Hematopoietic multipotent progenitor cell (in vitro differentiated cells): ENCODE measurements at places on chromosomes 4 and X.
A peak's percentile ranks its signal among the peaks of the same experiment; 100 is the strongest.

DNA sequence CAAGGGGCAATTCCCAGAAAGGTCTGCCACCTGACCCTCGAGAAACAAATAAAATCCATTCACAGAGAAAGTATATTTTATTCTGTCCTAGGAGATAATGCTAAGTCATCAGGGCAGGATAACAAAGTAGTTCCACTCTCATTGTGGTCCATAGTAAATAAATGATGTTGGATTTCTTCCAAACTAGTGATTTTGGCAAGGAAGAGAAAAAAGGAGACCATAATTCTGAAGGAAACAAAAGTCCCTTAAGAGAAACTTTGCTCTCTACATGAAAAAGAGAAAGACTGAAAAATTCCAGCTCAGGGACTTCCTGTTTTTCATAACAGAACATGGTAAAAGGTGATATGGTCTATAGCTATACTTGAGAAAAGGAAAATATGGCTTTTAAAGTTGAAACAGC lies 71.5 kb upstream of the DDX60 start:
- DNase-seq, result no peak

GRCh38 chrX:79367907-79368306 lies 773 bp upstream of the ITM2A start:
- DNase-seq, result peak; percentile 4

- DNase-seq, result no peak
Measured at GRCh38 chr4:84877051-84877833, 89.2 kb downstream of the WDFY3 start.

DNA sequence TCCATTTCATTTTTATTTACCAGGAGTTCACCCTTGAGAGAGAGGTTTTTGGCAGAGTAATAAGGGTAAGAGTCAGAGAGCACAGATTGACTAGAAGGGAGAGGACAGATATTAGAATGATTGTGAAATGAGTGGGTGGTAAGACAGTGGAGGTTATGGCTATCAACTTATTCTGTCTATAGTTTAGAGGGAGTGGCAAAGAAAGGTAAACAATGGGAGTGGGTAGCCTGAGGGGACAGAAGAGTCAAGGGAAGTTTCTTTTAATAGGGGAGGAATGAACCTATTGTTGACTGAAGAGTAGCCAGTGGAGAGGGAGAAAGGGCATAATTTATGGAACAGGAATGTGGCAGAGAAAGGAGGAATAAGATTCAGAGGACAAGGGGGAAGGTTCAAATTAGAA lies 186.5 kb upstream of the NRK start:
- DNase-seq, result no peak

GRCh38 chrX:40012039-40012867 lies 85.5 kb downstream of the BCOR start:
- DNase-seq, result no peak

DNA sequence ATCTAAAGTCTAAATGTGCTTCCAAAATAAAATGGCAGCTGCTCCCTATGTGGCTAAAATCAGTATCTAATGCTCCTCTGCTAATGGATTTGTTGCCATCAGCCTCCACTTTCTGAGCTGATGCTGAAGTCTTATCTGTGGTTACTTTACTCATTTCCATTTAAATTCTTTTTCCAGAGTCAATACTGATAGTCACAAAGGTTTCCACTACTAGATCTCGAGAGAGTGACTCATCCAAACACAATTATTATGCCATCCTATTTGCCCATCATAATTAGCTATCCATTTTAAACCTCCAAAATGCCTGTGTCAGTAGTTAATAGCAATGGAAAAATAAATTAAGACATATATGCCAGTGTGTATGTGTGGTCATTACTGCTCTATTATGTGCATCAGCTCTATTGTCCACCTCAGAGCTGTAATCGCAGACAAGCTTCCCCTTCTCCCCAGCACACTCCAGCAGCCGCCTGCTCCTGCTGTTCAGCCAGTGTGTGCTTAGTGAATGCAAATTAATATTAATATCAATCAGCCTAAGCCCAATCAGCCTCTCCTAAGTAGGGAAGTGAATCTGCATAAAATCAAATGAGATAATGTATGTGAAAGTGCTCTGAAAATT lies 199.8 kb upstream of the ZIC3 start:
- DNase-seq, result no peak

- no peak for DNase-seq
Measured at GRCh38 chr4:126553248-126553647, 1079.5 kb upstream of the INTU start.

DNA sequence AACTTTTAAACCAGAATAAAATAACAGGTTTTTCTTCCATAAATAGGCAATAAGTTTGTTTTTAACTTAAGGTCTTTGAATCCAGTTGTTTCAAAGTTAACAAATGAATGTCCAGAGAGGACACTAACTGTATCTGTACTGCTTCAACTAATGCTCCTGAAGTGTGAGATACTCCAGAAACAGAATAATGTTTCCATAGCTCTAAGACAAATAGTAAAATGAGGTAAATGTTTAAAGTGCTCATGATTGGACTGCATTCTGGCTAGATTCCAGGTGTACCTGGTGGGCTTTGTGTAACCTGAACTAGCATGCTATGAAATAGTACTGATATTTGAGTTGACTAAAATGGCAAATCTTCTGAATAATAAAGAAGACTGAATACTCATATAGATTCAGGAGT lies 51.7 kb downstream of the METTL14 start:
- DNase-seq, result no peak

DNA sequence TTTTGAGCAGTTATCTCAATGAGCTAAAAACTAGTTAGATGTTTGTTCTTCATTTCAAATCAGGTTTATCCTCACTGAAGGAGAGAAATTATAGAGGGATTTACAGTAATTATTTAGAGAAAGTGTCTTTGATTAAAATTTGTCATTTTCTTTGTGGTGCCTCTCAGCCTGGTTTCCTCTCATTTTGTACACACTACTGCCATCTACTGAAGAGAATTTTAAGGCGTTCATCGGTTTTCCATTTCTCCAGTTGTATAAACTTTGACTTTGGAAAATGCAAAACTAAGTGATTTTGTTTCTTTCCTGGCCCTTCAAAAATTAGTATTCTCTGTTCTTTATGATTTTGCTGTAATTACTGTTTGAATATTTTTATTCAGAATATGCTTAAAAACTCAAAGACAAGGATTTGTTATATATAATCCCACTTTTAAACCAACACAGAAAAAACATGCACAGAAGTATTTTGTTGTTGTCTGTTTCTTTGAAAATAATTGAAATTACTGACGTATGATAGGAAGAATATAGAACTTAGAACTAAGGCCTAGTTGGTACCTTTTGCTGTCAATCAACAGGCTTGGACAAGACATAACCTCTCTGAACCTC lies 34.4 kb upstream of the ANXA3 start:
- peak; percentile 55 for DNase-seq

GRCh38 chrX:16654093-16654492 lies 4.1 kb downstream of the S100G start:
- DNase-seq, result no peak

DNA sequence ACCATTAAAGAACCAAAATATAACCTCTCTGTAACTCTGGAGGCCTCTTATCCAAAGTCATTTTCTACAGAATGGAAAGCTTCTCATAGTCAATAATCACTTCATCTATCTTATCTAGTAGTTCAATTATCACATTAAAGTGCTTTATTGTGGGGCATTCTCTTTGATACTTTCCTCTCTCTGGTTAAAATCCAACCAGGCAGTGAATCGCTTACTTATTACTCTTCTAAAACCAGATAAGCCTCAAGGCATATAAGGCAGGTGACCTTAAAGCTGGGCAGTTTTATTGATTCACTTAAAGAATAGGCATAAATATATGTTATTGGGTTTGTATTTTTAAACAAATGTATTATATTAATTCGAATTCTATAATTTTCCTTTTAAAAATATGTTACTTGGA lies 2162.1 kb upstream of the TENM3 start:
- DNase-seq, result no peak

DNA sequence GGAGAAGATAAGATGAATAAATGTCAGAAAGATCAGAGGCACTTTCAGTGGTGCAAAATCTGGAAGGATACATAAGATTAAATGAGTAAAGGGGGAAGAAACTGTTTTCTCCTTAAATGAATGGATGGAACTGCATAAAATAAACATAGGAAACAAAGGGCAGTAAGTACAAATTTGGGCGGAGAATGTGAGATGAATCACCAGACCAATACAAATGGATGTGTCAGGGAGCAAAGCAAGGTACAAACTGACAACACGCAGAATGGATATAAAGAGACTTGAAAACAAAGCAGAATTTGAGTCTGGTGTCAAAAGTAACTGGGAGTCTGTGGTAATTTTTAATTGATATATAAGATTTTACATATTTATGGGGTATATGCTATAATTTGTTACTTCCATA lies 175.3 kb upstream of the PCDH18 start:
- DNase-seq, result no peak

DNA sequence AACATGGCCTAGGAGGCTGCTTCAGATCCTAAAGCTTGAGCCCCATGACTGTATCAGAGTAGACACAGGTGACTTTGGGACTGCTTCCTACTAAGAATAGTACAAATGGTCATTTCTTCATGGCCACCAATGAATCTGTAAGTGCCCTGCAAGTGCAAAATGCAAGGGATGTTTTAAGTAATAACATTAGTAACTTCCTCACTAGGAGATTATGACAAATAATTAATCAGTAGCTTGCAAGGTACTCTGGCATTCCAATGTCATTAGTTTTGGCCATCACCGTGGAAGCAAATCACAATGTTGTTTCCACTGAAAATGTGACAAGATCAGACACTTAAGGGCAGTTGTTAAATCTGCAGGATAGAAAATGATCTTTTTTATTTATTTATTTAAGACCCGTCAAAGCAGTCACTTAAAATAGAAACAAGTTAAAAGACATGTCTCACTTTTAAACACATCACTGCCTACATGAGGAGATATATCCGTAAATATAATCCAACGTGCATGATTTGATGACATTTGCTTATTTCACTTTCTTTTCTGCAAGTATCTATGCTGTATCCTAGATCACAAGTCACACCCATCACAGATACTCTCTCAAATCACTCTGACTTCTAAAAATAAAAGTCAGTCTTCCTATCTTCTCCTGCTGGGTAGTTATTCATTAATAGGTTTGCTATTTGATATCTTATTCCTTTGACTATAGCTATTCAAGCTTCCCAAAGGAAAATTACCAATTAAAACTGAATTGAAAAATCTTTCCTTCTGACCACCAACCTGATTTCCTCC lies 400.6 kb downstream of the IL15 start:
- no peak for DNase-seq

GRCh38 chr4:87521757-87522374 lies 7.3 kb downstream of the SPARCL1 start:
- no peak for DNase-seq

DNA sequence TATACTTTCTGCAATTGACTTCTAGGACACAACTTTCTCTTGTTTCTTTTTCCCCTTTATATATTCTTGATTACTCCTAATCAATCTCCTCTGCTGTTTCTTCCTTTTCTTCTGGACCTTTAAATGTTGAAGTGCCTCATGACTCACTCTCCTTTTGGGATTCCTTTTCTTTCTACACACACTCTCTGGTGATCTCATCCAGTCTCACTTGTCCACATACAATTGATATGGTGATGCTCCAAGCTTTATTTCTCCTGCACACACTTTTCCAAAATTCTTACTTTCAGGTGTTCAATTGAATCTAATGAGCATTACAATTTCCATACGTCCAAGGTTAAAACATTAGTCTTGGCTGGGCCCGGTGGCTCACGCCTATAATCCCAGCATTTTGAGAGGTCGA lies 794.8 kb upstream of the EPHA5 start:
- no peak for DNase-seq

DNA sequence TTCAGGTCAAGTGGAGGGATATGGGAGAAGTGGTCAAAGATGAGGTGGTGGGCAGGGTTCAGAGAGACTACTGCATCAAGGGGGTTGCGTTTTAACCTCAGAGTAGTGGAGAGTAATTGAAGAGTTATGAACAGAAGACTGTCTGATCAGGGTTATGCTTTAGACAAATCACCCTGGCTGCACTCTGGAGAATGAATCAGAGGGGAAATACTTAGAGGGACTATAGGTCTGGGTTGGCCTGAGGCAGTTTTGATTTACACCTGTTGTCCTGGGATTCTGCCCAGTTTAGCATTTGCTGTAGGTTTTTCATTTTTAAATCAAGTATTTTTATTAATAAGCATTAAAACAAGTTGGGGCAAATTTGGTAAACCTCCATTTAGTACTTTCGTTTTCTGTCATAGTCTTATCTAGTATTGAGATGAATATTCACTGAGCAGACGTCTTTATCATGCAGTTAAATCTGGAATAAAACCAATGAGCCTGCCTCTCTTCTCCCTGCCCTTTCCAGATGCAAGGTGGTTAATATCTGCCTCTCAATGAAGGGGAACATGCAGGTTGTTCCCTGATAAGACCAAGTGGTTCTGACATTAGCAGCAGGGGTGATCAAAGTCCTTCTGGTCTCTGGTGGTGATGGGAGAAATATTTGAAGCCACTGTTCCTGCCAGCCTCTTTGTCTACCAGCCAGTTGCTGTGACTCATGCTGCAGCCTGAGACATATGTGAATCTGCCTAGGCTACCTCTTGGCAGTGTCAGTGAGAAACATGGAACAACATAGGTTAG lies 116.0 kb upstream of the RPS6KA3 start:
- DNase-seq, result no peak

GRCh38 chr4:55993994-55994663 lies 45.4 kb downstream of the CEP135 start:
- no peak for DNase-seq

- DNase-seq, result no peak
Measured at GRCh38 chrX:13369256-13370030, 49.6 kb upstream of the ATXN3L start.

DNA sequence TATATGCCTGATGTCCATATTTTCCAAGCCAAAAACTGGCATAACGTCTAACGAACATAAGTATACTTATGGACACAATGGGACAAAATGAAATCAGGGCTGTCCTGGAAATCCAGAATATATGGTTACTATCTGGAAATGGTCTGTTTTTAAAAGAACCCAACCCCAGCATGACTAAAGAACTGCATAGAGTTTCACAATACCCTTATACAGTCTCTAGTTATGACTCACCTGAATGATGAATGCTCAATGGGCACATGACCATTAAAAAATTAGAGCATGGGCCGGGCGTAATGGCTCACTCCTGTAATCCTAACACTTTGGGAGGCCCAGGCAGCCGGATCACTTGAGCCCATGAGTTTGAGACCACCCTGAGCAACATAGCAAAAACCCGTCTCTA lies 31.8 kb downstream of the AMMECR1 start:
- no peak for DNase-seq

- DNase-seq, result no peak
Measured at GRCh38 chr4:185886832-185887524, 75.0 kb upstream of the SORBS2 start.

DNA sequence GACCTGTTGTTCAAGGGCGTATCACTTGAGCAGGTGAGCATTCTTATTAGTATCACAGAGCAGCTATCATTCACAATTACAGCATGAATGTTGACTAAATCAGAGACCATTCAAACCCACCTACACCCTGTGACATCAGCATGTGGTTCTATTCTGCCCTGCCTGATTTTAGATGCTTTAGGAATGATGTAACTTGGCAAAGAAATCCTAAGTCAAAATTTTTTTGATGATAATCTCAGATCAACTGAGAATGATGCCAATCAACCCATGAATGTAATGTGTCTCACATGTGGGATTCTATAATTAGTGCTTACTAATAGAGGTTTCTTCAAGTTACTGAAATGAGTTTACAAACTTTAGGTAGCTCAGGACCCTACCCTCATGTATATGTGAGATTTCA lies 13.4 kb upstream of the CHIC2 start:
- no peak for DNase-seq
